ENCODE measurements at places on chromosomes 2 and 18.

- DNase-seq, result peak; percentile 7
Observed at GRCh38 chr18:9380621-9381395, 46.2 kb downstream of the TWSG1 start.

GRCh38 chr18:11500153-11501122, 109.0 kb upstream of the SLC35G4 start:
- no peak for DNase-seq

DNA sequence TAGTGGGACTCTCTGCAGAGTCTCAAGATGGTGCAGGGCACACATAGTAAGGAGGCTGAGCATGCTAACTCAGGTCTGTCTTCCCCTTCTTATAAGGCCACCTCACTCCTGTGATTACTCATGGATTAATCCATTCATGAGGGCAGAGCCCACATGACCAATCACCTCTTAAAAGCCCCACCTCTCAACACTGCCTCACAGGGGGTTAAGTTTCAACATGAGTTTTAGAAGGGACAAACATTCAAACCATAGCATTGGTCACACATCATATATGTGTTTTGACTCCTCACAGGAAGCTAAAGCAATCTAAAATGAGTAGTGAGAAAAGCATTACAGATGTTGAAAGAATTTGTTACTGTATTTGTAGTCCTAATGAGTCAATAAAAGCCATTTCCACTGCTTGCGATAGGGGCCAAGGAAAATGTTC, 57.5 kb downstream of the DTNA start:
- no peak for DNase-seq

- DNase-seq, result no peak
Observed at GRCh38 chr2:172640389-172640788, 84.5 kb downstream of the PDK1 start.

DNA sequence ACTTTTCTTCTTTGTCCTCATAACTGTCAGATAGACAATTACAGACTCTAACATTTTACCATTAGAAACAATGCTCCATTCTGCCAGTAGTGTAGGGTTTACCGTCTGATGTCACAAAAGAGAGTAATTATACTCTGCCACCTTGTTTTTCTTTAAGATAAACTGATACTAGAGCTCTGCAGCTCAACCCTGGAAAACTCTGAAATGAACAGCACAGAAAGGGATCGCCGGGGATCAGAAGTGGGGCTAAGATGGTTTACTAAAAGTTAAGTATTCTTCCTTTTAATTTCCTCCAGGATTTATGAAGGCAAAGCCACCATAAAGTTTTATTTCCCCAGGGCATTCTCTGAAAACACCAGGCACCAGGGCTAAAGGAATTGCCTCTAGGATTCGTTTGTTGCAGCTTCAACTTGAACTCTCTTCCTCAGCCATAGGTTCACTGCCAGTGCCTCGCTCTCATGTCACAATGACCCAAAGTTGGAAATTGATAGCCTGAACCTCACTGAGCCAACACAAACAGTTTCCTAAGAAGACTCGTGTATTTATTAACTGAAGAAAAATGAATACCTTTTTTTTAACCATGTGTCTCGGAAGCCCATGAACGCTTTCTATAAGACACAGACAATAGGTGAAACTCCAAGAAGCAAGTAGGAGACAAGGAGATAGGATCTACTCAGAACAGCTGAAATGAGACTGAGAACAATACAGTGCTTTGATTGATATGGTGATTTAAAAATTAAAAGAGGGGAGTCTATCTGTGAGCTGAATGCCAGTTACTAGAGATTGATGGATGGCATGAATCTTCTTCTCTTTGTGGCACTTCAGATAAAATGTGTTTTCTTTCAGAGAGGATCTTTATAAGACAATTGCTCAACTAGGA, 121.5 kb upstream of the SPATS2L start:
- DNase-seq, result no peak

GRCh38 chr2:112187805-112188596, 49.8 kb downstream of the FBLN7 start:
- no peak for DNase-seq

- no peak for DNase-seq
Observed at GRCh38 chr2:10501451-10501961, 53.4 kb upstream of the ODC1 start.

DNA sequence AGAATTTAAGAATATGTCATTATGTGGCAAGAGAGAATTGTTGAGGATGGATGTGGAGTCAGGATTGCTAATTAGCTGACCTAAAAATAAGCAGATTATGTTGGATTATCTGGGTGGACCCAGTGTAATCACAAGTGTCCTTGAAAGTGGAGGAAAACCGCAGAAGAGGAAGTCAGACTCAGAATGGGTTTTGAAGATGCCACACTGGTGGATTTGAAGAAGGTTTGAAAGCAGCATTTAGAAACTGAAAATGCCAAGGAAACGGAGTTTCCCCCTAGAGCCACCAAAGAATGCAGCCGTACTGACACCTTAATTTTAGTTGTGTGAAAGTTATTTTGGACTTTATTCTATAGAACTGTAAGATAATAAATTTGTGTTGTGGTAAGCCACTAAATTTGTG, 41.6 kb upstream of the DPP10 start:
- DNase-seq, result no peak

GRCh38 chr18:7592305-7593071, 25.4 kb downstream of the PTPRM start:
- no peak for DNase-seq

DNA sequence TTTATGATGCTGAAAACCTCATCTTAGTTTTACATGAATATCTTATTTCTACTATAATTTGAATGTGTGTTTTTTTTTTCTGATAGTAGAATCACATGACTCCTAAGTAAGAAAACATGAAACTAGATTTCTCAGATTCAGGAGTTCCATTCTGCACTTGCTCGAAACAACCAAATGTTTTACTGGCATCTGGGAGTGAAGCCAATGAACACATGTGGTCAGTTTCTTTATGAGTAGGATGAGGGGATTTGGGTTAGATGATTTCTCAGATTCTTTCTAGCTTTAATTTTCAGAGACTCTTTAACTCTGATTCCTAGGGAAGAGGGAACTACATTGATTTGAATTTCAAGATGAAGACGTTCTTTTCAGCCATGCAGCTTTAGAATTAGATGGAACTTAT, 225.0 kb upstream of the NT5C1B start:
- no peak for DNase-seq

- DNase-seq, result no peak
Observed at GRCh38 chr2:129791712-129792111, 187.8 kb upstream of the RAB6C start.

- no peak for DNase-seq
Observed at GRCh38 chr2:24806661-24807036, 13.4 kb downstream of the CENPO start.

- DNase-seq, result no peak
Observed at GRCh38 chr18:23487738-23488570, 15.4 kb upstream of the RMC1 start.

GRCh38 chr2:71600555-71600954, 147.2 kb downstream of the DYSF start:
- DNase-seq, result no peak

- DNase-seq, result no peak
Observed at GRCh38 chr18:27211569-27211968, 26.5 kb upstream of the CHST9 start.

DNA sequence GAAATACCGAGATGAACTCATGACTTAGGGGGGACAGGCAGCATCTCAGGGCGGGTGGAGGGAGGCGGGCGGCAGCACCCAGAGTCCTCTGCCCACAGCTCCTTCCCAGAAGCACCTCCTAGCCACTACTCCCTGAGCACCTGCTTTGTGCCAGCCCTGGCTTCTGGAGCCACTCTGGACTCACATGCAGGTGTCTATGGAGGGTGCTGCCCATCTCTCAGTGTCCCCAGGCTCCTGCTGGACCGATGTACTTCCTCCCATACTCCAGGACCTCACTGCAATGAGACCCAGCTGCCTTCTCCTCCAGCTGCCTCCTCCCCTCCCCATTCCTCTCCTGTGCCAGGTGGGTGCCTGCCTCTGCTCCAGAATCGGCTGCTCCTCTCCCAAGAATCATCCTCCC, 22.1 kb upstream of the OTOS start:
- no peak for DNase-seq

- no peak for DNase-seq
Observed at GRCh38 chr18:374721-375168, 106.9 kb upstream of the THOC1 start.

GRCh38 chr2:182444806-182445205, 18.0 kb upstream of the PDE1A start:
- no peak for DNase-seq

DNA sequence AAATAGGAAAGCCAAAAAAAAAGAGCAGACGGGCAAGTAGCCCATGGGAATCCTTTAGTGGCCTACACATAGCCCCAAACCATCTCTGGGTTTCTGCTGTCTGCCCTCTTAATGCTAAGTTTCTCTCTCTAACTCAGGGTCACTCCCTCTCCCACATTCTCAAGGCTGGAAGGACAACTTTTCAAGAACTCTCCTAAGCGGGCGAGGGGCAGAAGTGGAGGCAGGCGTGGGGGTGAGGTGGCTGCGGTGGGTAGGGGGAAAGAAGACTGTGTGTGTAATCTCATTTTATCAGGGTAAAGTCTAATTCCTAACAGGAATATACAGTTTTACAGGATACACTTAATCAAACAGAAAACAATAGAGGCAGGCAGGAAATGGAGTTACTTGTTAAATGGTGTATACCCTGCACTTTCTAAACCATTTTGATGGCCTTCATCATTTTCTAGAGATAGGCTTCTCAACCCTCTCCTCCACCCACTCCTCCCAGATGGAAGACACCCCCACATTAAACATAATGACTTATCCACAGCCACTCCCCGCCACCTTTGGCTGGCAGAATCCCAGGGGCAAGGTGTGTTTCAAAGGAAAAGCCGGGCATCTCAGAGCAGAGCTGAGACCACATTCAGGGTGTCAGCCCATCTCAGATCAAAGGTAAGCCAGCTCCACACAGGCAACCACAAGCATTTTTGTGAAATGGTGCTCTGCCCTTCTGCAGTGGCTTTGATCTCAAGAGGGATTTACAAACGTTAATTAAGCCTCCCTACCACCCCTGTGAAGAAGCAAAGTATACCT, 6.8 kb downstream of the SMAD7 start:
- DNase-seq, result no peak

DNA sequence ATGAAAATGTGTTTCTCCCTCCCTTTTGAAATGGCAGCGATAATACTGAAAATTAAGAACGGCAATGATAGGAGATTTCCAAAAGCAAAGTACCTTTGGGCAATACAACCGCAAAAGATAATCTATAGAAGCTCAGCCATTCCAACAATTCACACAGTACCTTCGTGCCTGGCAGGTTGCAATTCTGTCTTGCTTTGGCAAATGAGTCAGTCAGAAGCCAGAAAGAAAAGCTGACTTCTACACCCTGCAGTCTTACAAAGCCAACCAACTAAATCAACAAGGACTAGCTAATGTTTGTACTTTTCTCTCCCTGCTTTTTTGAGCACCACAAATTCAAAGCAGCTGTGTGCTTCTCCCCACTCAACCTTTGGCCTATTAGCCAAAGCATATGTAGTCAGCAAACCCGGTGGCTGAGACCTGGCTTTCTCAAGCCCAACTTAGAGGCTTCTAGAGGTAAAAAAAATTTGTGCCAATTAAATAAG, 25.7 kb upstream of the ID2 start:
- DNase-seq, result no peak

DNA sequence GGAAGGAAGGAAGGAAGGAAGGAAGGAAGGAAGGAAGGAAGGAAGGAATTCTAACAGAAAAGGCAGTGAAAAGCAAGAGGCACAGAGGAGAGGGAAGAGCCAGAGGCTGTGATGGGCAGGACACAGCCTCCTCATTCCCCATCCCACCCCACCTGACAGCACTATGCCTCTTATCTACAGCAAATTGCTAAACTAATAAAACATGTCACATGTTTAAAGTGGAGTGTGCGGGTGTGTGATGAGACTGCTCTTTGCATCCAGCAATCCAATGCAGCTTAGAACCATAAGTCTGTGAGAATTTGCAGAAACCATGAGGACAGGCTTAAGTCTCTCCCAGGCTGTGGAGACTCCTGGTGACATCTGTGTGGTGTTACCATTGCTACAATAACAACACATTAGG, 108.4 kb upstream of the ALK start:
- DNase-seq, result no peak
